OCI-M1 (cell line): ENCODE measurements at places on chromosomes 13 and 19.

DNA sequence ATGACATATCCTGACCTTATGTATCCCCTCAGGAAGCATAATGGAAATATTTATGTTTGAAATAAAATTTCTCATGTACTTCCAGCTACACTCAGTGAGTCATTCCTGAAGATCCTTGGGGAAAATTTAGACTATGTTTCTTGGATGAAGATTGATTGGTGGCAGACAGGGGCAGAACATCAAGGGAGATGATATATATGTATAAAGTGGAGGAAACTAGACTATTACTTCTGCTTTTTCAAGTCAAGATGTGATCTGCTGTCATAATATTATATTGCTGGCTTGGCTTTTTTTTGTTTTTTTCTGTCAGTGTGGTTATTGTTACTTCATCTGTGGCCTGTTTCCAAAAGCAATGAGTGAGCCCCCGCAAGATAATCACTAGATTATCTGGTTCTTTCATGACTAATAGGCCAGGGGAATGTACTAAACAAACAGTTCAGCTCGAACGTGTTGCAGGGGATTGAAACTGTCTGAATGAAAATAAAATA is 87.2 kb upstream of the TNFSF11 start:
- DNase-seq = peak; percentile 82

GRCh38 chr19:35642312-35642711 is 767 bp downstream of the ETV2 start:
- no peak for DNase-seq

GRCh38 chr19:14530506-14530905 is 1.1 kb downstream of the TECR start:
- no peak for DNase-seq

DNA sequence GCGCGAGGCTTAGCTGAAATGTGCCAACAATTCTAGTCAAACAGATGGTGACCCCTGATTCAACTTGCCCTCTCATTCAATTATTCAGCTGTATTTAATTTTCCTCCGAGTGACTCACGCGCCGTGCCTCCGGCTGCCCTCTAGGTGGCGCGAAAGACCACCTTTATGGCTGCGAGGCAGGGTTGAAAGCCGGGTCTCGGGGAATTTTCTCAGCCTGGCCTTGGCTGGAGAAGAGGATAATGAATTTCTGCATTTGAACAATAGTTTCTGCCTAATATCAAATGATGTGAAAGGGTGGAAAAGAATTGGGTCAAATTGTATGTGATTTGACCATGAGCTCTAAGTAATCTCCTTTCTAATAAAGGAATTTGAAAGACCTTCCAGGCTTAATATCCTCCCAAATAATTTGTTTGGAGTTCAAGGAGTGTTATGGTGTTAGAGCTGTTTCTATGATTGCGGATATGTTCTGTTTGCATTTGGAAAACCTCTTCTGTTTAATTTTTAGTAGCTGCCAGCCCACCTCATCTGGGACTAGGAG is 310.9 kb downstream of the ZNF536 start:
- DNase-seq = peak; percentile 82

- DNase-seq = no peak
These were observed 1249.4 kb upstream of the SLC10A2 start for GRCh38 chr13:104315606-104316005.

DNA sequence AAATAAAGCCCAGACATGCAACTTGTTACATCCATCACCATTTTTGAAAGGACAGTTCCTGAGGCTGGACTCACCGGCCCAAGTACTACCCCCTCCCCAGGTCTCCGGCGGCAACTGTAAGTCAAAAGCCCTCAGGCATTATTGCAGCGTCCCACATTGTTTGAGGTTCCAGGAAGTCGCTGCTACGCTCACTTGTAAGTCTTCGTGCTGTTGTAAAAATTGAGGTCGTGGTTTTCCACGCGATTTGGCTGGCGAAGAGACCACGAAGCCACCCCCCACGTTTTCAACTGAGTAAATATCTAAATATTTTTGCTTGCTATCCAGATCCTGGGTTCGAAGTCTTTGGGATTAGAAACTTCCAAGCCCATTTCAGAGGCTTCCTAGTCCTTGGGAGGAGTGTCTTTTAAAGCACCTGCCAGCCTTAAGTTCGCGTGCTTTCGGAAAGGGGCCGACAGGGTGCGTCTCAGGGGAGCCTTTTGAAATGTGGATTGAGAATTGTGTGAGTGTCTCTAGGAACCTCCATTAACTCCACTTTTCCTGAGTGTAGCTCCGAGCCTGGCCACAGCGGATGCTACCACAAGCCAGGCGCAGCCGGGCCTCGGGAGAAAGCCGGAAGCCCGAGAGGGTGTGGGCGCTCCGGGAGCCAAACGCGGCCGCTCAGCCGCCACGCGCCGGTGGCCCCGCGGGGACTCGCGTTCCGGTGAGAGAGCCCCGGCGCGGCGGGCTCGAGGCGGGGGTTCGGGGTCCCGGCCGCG is 434 bp upstream of the FNDC3A start:
- peak; percentile 80 for DNase-seq

DNA sequence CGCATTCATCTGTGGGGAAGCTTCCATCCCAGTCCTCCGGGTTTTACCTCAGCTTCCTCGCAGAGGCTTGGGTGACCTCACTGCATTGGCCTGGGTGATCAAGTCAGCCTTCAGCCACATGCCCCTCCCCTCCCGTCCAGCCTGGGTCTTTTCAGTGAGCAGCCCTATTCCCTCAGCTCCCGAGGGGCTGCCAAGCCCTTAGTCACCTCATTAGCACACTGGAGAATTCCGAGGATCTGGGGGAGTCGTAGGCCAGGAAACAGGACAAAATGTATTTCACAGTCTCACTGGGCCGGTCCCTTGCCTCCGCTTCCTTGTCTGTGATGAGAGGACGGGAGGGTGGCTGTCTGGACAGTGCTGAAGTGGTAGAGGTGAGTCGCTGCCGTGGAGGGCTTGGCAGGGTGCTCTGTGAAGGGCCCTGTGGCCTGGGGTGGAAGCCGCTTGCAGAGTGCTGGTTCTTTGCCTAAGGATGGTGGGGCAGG is 19.9 kb downstream of the KDM4B start:
- DNase-seq = no peak

GRCh38 chr13:45949161-45949560 is 97.6 kb upstream of the SIAH3 start:
- DNase-seq = no peak

DNA sequence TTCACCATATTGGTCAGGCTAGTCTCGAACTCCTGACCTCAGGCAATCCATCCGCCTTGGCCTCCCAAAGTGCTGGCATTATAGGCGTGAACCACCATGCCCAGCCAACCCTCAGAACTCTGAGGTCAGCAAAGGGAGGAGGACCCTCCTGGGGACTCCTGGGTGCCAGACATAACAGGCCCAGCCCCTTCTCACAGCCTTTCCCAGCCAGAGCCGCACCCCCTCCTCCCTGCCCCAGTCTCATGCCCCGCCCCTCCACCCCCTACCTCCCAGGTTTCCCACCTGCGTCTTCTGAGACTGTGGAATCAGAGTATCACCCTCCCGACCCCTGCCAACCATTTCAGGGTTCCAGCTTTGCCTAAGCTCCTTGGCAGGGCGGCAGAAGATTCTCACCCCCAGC is 5.2 kb downstream of the IGLON5 start:
- DNase-seq = no peak

DNA sequence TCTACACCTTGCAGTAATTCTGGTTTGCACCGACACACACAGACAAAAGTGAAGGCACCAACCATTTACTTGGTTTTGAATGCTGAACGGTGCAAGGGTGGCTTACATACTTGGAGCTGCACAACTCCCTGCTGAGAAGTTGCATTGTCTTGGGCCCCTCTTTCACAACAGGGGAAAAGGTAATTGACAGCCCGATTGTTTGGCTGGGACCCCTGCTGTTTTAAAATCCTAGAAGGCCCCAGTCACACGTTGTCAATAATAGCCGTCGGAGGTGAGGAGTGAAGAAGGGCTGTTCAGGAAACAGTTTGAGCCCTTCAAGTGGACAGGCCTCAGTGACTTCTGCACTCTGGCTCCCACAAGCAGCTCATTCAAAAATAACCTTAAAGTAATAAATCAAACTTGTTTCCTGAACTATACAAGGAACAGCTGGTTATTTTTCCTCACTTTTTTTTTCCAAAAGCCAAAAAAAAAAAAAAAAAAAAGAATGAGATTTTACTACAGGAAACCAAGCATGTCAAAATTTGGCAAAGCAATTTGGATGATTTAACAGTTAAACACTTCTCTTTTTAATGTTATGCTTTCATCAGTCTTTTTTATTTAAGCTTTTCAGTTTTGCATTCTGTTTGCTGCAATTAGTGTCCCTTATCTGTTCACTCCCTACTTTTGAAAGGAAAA is 19.0 kb upstream of the SPRY2 start:
- no peak for DNase-seq

DNA sequence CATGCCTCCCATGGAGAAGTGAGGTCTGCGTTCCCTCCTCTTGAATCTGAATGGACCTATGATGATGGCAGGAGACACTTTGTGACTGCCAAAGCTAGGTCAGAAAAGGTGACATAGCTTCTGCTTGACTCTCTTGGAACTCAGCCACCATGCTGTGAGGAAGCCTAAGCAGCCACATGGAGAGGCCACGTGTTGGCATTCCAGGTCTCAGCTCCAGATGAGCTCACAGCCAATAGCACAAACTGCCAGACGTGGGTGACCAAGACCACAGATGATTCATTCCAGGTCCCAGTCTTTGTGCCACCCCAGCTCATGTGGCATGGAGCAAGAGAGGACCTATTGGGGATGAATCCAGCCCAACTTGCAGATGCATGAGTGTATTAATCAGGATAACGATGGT is 8.7 kb upstream of the GGACT start:
- DNase-seq = no peak

- no peak for DNase-seq
These were observed 65.2 kb downstream of the SOX1 start for GRCh38 chr13:112132142-112132541.

- DNase-seq = peak; percentile 3
These were observed 36.1 kb downstream of the OLFM4 start for GRCh38 chr13:53064731-53065130.

DNA sequence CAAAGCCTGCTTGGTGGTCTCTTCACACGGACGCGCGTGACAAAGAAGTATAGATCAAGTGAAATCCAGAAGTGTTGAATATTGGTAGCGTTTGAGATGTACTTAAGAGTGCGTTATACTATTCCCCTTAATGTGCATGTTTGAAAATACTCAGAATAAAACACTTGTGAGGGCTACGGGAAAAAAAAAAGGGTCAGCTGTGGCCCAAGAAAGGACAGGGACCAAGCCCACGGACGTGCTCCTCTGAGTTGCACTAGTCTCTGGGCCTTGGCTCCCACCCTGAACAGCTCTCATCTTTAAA is 622 bp upstream of the RBM42 start:
- DNase-seq = no peak

GRCh38 chr13:41652735-41653361 is 195.5 kb downstream of the RGCC start:
- peak; percentile 54 for DNase-seq

DNA sequence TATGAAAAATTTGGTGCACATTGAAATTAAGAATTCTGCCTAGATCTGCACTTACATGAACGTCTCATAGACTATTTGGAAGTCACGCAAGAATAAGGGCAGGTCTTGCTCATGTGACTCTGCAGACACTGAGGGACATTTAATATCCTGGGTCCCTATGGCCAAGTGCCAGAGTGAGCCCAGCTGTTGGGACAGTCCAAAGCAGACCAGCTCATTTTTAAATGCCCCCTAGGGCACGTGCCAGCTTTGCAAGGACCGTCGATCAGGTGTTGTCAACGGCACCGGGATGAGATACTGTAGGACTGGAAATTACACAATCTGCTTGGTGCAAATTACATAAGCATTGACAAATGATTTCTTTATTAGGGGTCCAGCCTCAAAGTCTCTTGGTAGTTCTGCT is 293.6 kb downstream of the TEX29 start:
- no peak for DNase-seq

DNA sequence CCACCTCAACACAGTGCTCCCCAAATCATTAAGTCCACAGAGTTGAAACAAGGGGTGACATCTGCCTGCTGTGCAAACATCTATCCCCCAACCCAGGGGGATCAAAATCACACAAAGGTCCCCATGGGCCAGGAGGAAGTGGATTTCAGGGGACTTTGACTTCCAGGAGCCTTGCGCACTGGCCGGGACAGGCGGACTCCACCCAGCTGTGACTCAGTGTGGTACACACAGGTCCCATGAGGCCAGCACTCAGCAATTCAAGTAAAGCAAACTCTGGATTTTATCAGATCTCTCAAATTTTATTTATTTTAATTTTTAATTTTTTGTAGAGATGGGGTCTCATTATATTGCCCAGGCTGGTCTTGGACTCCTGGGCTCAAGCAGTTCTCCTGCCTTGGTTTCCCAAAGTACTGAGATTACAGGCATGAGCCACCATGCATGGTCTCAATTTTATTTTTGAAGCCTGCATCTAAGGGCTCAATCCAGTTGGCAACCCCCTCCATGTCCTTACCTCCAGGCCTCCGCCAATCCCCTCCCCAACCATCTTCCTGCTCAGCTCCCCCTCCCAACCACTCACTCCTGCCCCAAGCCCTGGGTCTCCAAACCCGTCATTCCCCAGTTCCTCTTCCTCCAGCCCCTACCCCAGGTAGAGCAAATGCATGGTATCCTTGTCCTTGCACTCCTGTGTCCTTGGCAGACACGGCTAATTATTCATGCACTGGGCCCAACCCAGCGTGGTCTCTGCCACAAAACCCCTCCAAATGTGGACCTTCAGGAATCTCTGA is 18.2 kb downstream of the ARHGAP33 start:
- no peak for DNase-seq

- DNase-seq = no peak
These were observed 228.5 kb upstream of the ARGLU1 start for GRCh38 chr13:106796280-106797047.

DNA sequence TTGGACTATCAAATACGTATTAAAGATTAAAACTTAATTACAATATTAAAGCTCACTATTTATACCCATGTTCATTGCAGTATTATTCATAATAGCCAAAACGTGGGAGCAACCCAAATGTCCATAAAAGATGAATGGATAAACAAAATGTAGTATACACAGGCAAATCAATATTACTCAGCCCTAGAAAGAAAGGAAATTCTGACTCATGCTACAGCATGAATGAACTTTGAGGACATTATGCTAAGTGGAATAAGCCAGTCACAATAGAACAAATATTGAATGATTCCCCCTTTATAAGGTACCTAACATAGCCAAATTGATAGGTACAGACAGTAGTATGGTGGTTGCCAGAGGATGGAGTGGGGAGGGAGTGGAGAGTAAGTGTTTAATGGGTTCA is 457.3 kb downstream of the FGF14 start:
- DNase-seq = no peak

GRCh38 chr13:25840931-25841330 is 210.9 kb downstream of the SHISA2 start:
- no peak for DNase-seq
